ENCODE measurements at places on chromosomes 1 and 21.

- no peak for DNase-seq
These were observed 16.7 kb upstream of the PSMD4 start for GRCh38 chr1:151237678-151238466.

DNA sequence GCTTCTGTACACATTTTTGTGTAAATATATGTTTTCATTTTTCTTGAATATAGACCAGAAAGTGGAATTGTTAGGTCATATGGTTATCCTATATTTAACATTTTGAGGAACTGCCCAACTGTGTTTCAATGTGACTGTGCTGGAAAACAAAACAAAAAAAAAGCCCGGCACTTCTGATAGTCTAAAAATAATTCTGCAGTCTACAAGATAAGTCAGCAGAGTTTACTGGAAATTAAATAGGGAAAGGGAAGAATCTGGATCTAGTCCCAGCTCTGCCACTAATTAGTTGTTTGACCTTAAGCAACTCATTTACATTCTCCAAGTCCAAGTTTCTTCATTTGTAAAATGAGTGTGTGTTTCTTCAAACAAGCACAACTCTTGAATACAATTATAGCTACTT lies 869.1 kb upstream of the B3GALT2 start:
- DNase-seq: no peak

- peak; percentile 65 for DNase-seq
These were observed 65.9 kb downstream of the PIK3CD start for GRCh38 chr1:9717193-9718005.

GRCh38 chr1:167227934-167228378 lies 7.3 kb downstream of the POU2F1 start:
- no peak for DNase-seq

GRCh38 chr21:45291613-45292398 lies 4.1 kb upstream of the POFUT2 start:
- DNase-seq: no peak

- DNase-seq: no peak
These were observed 9.6 kb downstream of the TRIM62 start for GRCh38 chr1:33171977-33172813.

GRCh38 chr1:192903142-192903541 lies 94.3 kb downstream of the RGS2 start:
- no peak for DNase-seq

DNA sequence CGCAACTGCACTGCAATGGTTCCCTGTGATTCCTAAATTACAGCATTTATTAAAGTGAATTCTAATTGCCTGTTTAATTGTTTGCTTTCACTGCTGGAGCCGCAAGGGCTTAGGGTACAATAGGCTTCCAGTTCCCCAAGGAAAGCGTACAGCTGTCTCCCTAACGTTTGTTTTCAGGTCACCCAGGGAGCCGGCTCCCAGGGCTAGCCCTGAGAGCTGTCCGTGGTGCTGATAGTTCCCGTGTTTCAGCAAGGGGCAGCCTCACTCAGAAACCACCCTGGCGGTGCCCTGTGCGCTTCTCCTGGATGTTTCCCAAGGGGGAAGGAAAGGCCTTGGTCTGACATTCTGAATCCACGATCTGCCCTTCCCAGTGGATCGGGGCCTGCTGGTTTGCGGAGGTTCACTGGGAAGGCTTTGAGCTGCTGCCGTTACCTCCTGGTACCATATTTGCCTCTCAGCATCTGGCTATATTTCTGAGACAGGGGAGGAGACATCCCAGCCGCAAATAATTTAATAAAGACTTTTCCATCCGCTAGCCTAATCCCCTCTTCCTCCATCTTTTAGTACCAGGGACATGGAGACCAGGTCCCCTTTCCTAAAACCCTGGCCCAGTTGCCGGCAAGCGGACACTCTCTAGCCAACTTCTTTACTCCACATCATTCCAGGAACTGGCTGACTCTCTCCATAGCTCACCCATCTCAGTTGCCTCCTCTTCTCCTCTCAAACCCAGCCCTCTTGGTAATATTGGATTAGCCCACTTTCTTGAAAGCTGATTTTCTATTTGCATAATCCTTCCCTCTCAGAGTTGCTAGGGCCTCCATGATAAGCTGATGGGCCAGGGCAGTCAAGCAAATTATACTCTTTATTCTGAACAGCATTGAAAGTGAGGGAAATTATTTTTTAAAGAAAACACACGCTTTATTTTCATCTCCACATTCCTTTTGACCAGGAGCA lies 149.0 kb downstream of the IGSF21 start:
- no peak for DNase-seq

GRCh38 chr1:15757575-15758342 lies 836 bp upstream of the FBLIM1 start:
- DNase-seq: no peak

GRCh38 chr1:228358764-228359612 lies 47.6 kb downstream of the TRIM11 start:
- no peak for DNase-seq

- no peak for DNase-seq
These were observed 50.8 kb downstream of the PAX7 start for GRCh38 chr1:18681423-18681835.

DNA sequence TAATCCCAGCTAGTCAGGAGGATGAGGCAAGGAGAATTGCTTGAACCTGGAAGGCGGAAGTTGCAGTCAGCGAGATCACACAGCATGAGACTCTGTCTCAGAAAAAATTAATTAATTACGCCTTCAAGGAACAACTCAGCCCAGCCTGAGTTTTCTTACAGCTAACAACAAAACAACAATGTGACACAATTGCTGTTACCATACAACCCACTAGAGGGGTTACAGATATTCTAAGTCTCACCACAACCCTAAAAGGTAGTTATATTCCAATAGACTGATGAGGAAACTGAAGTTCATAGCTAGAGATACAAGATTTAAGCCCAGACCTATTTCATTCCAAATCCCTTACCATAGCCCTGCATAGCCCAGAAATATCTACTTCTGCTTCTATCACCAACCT lies 2.9 kb upstream of the LRRC8C start:
- no peak for DNase-seq

DNA sequence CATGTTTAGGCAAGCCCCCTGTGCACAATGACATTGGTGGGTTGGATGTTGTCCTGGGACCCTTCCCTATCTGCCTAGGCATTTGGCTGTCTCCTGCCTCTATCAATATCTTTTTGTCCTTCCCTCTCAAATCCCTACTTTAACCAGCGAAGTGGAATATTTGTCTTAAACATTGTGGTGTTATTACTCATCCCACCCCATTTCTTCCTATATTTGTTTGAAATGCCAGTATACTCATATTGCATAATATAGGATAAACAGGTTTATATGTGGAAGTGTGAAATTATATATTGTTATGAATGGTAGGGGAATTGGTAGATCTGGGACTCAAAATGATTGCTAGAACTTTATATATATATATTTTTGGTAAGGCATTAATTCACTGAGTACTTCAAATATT lies 80.0 kb downstream of the ADGRL2 start:
- DNase-seq: no peak

DNA sequence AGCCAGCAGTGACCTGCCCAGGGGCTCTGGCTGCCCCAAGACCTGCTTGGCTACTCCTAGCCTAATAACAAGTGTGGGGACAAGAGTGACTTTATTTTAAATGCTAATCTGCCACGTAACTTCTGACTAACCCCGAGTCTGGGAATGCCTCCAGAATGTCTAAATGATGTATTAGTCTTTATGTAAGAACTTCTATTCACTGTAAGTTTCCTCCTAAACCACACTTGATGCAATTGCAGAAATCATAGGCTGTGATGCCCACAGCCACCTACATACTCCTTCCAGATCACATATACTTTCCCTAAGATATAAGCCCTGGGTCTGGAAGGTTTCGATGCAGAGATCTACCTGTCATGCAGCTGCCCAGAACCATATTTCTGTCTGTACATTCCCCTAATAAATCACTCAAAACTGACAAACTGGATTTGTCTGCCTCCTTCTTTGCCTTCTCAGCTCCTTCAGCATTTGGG lies 5.9 kb upstream of the VPS45 start:
- DNase-seq: no peak

DNA sequence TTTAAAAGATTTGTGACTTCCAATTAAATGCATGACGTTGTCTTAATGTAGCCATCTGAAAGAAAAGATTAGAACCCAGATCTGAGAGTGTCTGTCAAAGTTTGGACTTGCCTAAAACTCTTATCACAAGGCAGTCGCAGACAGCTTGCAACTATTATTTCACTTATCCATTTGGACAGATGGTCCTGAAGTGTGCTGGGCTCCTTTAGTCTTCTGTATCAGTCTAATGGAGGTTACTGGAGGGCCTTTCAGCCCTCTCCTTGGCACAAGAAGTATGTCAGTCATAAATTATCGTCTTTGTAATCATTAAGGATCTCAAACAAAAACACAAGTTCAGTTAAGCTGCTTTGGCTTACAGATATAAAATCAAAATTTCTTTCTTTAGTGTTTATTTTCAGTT lies 15.5 kb downstream of the PROX1 start:
- DNase-seq: no peak

- DNase-seq: no peak
These were observed 51.8 kb upstream of the TRABD2B start for GRCh38 chr1:48048980-48049379.

DNA sequence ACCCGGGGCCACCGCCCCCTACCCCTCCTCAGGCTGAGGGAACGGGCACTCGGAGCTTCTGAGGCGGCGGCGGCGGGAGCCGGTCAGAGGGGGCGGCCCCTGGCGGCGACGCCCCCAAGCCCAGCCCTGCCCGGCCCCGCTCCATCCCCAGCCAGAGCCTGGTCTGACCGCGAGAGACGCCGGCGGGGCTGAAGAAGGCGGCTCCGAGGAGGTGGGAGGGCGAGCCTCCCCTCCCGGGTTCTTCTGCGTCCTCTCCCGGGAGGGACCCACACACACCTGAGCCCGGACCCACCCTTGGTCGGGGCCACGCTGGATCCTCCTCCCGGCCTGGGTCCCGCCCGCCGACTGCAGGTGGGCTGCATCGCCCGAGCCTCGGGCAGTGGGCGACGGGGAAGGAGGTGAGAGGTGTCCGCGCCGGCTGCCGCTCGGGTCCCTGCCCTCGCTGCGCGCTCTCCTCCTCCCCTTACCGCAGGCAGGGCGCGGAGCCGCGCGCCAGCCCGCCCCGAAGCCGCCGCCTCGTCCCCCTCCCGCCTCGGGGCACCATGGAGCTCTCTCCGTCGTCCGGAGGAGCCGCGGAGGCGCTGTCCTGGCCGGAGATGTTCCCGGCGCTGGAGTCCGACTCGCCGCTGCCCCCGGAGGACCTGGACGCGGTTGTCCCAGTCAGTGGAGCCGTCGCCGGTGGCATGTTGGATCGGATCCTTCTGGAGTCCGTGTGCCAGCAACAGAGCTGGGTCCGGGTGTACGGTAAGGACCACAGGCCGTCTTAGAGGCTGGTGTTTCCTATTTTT lies at the start of gene RASAL2:
Gene RASAL2, plus strand, starts transcription at position 154 of the 788 bp plus-strand sequence. Its CDS starts 389 bp downstream, at position 543.
- no peak for DNase-seq

- DNase-seq: no peak
These were observed 2.1 kb downstream of the PFKL start for GRCh38 chr21:44301961-44302406.

GRCh38 chr1:41390166-41390565 lies 28.9 kb downstream of the FOXO6 start:
- DNase-seq: no peak

GRCh38 chr1:22552021-22552420 lies 11.3 kb upstream of the EPHA8 start:
- DNase-seq: no peak

- DNase-seq: no peak
These were observed 37.7 kb downstream of the KCNN3 start for GRCh38 chr1:154832384-154832783.

GRCh38 chr21:33855190-33855589 lies 60.4 kb downstream of the ATP5PO start:
- no peak for DNase-seq

GRCh38 chr1:228169345-228169744 lies 3.7 kb downstream of the IBA57 start:
- no peak for DNase-seq

- DNase-seq: no peak
These were observed 1.2 kb upstream of the CAPN2 start for GRCh38 chr1:223711173-223711572.

GRCh38 chr1:228851193-228851592 lies 115.9 kb downstream of the RHOU start:
- no peak for DNase-seq

DNA sequence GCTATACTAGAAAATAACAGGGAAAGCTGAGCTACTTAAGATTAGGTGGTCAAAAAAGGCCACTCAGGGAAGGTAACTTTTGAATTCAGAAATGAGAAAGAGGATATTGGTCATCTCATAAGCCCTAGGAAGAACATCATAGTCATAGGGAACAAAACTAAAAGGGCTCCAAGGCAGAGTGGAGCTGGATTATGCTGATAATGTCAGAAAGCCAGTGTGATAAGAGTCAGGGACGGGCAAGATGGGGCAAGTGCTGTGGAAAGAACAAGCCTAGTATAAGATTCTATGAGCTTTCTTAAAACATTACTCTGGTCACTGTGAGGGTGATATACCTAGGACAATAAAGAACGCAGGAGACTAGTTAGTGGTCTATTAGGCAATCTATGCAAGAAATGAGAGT lies 106.6 kb downstream of the DUSP10 start:
- no peak for DNase-seq

DNA sequence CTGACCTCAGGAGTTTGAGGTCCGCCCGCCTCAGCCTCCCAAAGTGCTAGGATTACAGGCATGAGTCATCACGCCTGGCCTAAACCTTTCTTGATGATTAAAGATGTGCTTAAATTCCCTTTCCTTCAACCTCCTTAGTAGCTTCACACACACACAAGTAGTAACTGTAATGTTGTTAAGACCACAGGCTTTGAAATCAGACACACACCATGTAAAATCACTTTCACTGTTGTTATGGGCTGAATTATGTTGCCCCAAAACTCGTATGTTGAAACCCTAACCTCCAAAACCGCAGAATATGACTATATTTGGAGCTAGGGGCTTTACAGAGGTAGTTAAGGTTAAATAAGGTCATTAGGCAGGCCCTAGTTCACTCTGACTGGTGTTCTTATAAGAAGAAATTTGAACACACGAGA lies 180.2 kb downstream of the NR5A2 start:
- DNase-seq: no peak

DNA sequence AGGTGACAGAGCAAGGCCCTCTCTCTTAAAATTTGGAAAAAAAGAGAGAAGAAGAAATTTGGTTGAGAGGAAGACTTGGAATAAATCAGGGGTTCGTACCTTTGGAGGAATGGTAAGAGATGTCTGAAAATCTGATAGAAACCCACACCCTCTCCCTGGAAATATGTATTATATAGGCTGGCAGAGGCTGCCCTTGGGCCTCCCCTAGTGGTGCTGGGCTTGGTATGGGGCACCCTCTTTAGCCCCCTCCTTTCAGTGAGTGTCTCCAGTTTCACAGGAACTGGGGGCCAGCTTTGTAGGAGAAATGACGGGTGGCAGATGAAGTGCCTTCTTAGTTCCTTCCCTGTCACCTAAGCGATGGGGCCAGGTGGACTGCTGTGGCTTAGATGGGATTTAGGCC lies 82.9 kb upstream of the SLC2A1 start:
- no peak for DNase-seq

All from stimulated activated CD4-positive, alpha-beta T cell treated with anti-CD3 and anti-CD28 coated beads, TNF-alpha, amount 100 ng/mL, for 24 hours (primary cell).